ENCODE measurements at places on chromosomes 1 and 21. TPM values are rescaled to one million over a fixed set of nuclear protein-coding genes. Genes with fewer than 3 reads are reported as not detected.

DNA sequence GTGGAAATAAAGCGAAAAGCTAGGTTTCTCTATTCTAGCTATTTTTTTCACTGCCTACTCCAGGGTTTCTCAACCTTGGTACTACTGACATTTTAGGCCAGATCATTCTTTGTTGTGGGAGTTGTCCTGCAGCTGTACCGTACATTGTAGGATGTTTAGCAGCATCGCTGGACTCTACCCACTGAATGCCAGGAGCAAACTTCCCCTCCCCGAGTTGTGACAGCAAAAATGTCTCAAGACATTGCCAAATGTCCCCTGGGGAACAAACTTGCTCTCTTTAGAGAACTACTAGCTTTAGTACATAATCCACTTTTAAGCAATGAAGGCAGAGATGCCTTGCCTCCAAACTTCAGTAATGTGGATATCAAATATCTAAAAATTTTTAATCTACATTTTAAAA, 122.8 kb downstream of the PLPPR5 start:
- no peak for DNase-seq
- H3K27ac ChIP-seq = no peak overlapping the region
- no peaks in the 10 kb centered on the region for H3K27me3 ChIP-seq
- no peak overlapping the region for H3K4me3 ChIP-seq

- H3K27me3 ChIP-seq = no peaks in the 10 kb centered on the region
- H3K27ac ChIP-seq = no peak overlapping the region
- H3K4me1 ChIP-seq = no peaks in the 10 kb centered on the region
Measured at GRCh38 chr1:218751208-218751948, 406.2 kb downstream of the TGFB2 start.

The ILF2 gene
- 325 TPM for total RNA-seq

The GABRD gene
- total RNA-seq = not detected

Data from activated CD4-positive, alpha-beta T cell treated with anti-CD3 and anti-CD28 coated beads for 36 hours (primary cell).